ENCODE measurements at places on chromosomes 4 and X.

DNA sequence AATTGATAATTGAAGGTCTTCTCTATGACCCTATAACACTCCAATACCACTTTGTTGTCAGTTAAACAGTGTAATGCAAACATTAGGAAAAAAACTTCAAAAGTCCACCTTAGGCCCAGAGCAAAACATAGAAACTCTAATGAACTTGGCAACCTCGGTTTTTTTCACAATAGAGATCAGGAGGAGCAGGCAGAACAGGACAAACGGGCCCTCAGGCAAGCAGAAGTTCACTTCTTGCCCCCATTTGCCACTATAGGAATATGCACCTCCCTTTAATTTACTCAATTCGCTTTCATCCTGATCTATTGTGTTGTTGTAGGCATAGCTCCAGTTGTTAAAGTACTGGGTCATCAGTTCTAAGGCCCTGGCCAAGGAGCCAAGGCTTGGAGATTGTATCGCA is 18.2 kb downstream of the ACOX3 start:
- DNase-seq, result no peak

- DNase-seq, result no peak
Observed at GRCh38 chr4:73919691-73920090, 50.5 kb downstream of the CXCL1 start.

DNA sequence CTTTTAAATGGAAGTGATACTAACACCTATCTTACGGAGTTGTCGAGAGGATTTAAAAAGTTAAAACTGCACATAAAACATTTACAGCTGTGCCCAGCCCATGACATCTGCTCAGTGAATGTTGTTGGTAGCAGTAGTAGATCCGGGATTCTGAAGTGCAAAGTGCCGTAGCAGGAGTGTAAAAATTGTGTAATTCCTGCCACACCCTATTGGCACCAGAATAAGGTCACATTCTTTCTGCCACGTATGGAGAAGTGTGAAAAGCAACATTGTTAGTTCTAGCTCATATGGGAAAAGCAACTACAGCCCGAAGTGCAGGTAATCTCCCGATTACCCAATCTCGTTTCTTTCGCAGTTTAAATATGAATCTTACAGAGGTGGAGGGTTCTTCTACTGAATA is 31.2 kb downstream of the PRIMPOL start:
- no peak for DNase-seq

- no peak for DNase-seq
Observed at GRCh38 chr4:139469216-139469615, 15.3 kb downstream of the RAB33B start.

- no peak for DNase-seq
Observed at GRCh38 chr4:114019276-114019968, 40.0 kb upstream of the ARSJ start.

- peak; percentile 17 for DNase-seq
Observed at GRCh38 chrX:40663880-40664630, 16.7 kb upstream of the CXorf38 start.

- no peak for DNase-seq
Observed at GRCh38 chr4:86976801-86977485, 42.1 kb downstream of the AFF1 start.

- DNase-seq, result no peak
Observed at GRCh38 chr4:32037399-32037798, 1317.2 kb downstream of the PCDH7 start.

- no peak for DNase-seq
Observed at GRCh38 chrX:17564689-17565409, 172.4 kb upstream of the SCML1 start.

- no peak for DNase-seq
Observed at GRCh38 chrX:19814240-19814639, 73.2 kb downstream of the SH3KBP1 start.

DNA sequence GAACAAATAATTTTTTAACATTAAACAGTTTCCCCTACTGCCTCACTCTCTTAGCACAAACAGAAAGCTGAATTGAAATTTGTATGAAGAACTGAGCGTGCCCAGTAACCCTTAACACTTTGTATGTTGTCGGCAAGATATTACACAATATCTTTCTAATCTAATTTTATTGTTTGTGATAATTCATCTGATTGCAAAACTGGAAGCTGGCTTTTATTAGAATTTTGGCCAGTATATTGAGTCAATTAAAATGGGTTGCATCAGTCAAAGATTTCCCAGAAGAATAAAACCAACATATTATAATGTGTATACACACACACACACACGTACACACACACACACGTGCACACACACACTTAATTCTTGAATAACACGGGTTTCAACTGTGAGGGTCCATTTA is 2332.1 kb downstream of the PCDH7 start:
- DNase-seq, result no peak

GRCh38 chr4:6939761-6940743 is 30.4 kb downstream of the TBC1D14 start:
- DNase-seq, result no peak

DNA sequence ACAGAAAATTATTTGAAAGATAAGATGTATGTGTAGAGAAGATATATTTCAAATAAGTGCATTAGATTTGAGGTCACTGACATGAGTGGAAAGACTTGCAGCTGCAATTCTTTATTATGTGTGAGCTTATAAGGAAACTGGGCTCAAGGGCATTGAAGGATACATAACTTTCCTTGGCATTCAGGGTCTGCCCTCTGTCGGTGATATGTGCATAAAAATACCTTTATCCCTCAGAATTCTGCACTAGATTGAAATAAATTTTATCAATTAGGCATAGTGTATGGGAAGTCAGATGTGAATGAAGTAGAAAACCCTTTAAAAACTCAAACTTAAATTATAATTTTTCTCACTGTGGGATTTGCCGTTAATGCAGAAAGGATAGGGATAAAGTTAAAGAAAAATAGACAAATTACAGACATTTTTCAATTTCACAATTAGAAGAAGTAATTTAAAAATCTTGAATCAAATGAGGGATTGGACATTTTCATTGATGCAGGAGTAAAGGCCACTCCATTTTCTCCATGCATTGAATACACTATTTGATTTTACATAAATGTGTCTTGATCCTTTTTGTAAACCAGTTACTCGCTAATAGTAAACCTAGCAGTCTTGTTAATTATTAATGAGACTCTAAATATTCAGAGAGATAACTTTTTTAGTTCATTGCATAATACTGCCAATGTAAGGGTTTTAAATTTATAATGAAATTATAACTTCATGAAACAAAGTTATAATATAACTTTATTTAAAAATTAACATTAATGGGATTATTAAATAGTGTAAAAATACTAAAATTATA is 21.0 kb upstream of the ETNPPL start:
- no peak for DNase-seq

- DNase-seq, result no peak
Observed at GRCh38 chrX:150575419-150575814, 7.0 kb downstream of the MTM1 start.

DNA sequence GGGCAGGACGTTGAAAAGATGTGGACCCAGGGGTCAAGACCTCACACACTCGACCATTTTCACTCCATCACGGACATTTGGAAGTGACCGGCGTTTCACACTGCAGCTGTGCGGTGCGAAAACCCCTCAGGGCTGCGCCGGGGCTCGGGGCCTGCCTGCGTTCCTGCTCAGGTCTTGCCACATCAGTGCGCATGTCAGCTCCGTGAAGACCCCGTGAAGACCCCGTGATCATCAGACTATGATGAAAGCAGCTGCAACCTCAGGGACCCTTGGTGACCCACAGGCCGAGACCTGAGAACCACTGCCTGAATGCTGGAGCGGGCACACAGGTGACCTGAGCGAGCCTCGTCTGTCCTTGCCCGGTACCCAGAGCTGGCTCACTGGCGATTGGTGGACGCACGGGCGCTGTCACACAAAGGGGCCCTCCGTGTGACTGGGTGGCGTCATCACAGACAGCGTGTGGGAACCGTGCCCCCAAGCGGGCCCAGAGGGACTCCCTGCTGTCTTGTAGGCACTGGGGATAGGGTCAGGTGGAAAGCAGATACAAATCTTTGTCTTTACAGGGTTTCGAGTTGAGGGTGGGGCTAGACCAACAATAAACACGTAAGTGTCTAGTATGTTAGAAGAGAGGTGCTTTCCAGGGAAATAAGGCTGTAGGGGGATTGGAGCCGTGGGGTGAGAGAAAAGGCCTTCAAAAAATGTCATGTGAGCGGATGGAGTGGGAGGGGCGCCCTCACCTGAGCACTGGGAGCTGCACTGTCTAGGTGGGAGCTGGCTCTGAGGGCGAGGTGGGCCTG is 12.7 kb downstream of the MSANTD1 start:
- DNase-seq, result no peak

GRCh38 chr4:36884151-36884550 is 360.4 kb upstream of the NWD2 start:
- no peak for DNase-seq

DNA sequence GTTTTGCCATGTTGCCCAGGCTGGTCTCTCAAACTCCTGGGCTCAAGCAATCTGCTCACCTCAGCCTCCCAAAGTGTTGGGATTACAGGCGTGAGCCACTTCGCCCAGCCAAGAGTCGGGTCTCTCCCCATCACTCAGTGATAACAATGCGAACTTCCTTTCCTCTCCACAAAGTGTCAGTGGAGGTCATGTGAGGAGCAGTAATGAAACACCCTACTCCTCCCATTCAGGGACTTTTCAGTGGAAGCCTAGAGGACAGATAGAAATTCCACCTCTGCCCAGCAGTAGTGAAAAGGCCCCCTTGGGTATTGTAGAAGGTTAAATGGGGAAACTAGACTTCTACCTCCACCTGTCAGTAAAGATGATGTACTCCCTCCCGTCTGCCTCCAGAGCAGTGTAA is 141.9 kb upstream of the STK26 start:
- DNase-seq, result no peak

DNA sequence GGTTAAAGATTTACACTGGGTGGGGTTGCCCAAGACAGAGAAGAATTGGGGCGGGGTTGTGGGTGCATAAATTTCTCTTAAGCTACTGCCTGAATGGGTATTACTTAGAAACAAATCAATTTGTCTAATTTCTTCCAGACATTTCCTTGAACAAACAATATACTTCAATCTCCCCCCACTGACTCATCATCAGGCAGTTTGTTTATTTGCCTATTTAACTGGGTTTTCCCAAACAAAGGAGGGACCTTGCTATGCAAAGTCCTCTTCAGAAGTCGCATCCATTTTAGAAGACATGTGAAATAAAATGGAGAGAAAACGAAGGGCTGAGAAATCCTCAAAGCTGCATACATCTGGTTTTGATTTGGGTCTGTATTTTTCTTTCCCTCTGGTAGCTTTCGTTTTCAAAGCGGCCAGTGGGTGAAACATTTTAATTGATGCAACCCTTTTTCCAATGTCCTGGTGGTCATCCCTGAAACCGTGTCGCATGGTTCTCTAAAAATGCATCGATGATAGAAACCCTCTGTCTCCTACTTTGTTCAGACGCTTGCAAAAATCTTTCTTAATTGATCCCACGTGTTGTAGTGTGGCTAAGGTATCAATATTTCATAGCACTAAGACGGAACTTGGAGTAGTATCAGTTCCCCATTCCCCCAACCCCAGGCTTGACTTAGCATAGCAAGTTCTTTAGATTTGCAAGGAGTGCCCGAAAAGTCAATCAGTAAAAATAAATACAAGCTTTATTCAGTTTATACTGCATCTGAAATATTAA is 115.1 kb upstream of the MXRA5 start:
- DNase-seq, result no peak

GRCh38 chr4:70628444-70628843 is at the start of gene ENAM:
Gene ENAM (plus strand): TSS chr4:70628744. CDS start chr4:70629501, 757 bp downstream.
- no peak for DNase-seq

DNA sequence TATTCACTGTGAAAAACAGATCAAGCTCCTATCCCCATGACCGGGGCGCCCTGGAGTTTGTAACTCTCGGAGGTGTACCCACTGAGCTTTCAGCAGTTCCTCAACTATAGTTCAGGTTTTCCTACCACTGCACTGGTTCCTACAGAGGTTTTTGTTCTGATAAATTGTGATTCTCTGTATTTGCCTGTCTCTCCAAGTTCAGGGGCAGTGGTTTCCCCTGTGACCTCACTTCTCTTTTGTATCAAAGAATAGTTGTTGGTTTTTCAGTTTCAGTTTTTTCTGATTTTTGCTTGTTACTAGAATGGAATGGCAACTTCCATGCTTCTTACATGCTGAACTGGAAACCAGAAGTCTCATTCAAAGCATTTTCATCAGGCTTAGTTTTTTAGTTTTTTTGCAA is 56.8 kb upstream of the PLS3 start:
- no peak for DNase-seq

- no peak for DNase-seq
Observed at GRCh38 chr4:2943364-2944090, 19.7 kb downstream of the NOP14 start.

DNA sequence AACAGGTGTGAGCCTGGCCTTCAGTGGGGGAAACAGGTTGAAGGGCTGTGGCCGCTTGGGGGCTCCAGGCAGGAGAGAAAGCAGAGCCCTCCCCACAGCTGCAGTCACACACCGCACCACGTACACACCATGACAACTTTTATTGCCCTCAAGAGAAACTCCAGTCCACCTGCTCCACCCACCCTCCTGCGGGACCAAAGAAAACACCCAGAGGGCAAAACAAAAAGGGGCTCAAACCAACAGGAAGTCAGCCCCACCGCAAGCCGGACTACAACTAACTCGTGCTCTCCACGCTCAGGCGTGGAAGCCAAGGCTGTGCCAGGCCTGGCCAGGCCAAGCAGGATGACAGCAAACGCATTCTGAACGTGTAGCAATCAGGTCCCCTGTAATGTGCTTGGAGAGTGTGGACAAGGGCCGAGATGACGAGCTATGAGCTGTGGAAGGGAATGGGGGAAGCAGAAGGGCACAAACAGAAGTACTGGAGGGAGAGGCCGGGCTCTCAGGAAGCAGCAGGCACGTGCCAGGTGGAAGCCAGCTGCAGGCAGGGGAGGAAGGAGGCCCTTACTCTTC is 12.7 kb downstream of the SLC6A8 start:
- DNase-seq, result no peak
